ENCODE measurements at places on chromosomes 2 and 18.

- peaks cover 10% of the 10 kb centered on the region for H3K36me3 ChIP-seq
- peaks cover 36% of the 10 kb centered on the region for H3K4me1 ChIP-seq
- no peak overlapping the region for H3K4me3 ChIP-seq
- no peak for DNase-seq
- no peak overlapping the region for H3K27ac ChIP-seq
Measured at GRCh38 chr2:42788882-42789281, 3.5 kb downstream of the HAAO start.

DNA sequence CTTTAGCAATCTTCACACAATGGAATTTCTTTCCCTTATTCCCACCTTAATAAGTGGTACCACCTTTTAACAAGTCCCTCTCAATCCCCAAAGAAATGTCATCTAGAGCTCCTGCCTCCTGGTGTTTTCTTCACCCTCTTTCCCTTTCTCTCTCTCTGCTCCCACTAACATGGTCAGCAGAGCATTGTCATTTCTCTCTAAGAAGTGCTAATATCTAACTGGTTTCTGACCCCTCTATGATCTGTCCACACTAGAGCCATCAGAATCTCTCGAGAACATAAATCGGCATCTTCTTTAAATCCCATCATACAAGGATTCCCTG lies 161.2 kb upstream of the DTNA start:
- no peak for DNase-seq
- H3K27me3 ChIP-seq = no peaks in the 10 kb centered on the region
- no peaks in the 10 kb centered on the region for H3K36me3 ChIP-seq
- no peak overlapping the region for H3K27ac ChIP-seq
- no peaks in the 10 kb centered on the region for H3K4me1 ChIP-seq

DNA sequence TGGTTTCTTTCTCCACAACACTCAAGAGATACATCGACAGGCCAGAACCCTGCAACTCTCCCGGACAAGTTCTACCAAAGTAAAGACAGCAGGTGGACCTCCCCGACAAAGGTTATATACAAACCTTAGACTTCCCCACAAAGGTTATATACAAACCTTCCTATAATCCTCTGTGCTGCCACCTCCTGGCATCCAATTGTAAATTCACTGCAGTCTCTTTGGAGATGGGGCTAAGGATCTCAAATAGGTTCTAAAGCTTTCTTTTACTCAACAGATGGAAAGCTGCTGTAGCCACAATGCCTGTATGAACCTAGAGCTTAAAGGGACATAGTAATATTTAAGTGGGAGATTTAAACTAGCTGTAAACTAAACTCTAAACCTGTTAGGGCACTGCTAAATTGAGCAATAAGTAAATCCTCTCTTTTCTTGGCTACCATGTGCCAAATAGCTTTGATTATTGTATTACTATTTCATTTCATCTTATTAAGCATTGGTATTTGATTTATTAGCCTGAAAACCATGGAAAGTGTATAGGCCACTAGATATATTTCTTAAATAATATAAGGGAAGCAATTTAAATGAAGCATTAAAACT lies 9.8 kb upstream of the MREG start:
- H3K36me3 ChIP-seq = no peaks in the 10 kb centered on the region
- no peaks in the 10 kb centered on the region for H3K27me3 ChIP-seq

GRCh38 chr2:31271851-31272267 lies 37.9 kb downstream of the EHD3 start:
- no peaks in the 10 kb centered on the region for H3K36me3 ChIP-seq
- no peak overlapping the region for H3K27ac ChIP-seq
- H3K4me1 ChIP-seq = no peaks in the 10 kb centered on the region
- no peak overlapping the region for H3K4me3 ChIP-seq
- peaks cover 12% of the 10 kb centered on the region for H3K27me3 ChIP-seq

GRCh38 chr2:213559053-213559452 lies 274.8 kb downstream of the SPAG16 start:
- H3K36me3 ChIP-seq = no peaks in the 10 kb centered on the region
- no peak overlapping the region for H3K27ac ChIP-seq
- DNase-seq = no peak

DNA sequence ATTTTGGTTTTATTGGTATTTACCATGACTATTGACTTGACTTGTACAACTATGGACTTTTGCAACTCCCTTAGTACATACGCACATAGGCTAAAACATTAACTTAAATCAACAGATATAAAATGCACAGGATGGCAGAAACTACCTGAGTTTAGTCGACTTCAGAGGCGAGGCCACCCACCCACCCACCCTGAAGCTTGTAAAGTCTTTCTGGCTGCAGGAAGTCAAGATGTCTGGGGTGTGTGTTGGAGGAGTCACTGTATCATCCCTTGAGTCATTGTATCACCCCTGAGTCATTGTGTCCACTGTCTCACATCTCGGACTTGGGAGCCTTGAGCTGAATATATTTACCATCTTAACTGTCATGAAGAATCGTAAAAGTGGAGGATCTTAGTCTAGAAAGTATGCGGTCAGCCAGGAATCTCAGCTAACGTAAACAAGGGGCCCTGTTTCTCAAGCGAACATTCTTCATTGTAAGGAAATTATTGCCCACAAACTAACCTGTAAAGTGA lies 140.0 kb upstream of the ST6GAL2 start:
- H3K36me3 ChIP-seq = no peaks in the 10 kb centered on the region
- no peaks in the 10 kb centered on the region for H3K27me3 ChIP-seq
- DNase-seq = no peak
- H3K27ac ChIP-seq = no peak overlapping the region
- no peak overlapping the region for H3K4me3 ChIP-seq
- H3K4me1 ChIP-seq = no peaks in the 10 kb centered on the region

- DNase-seq = no peak
- peaks cover 26% of the 10 kb centered on the region for H3K4me1 ChIP-seq
- H3K4me3 ChIP-seq = no peak overlapping the region
- H3K36me3 ChIP-seq = peaks cover 1% of the 10 kb centered on the region
- no peaks in the 10 kb centered on the region for H3K27me3 ChIP-seq
- no peak overlapping the region for H3K27ac ChIP-seq
Measured at GRCh38 chr2:100235581-100235980, 86.7 kb downstream of the LONRF2 start.

DNA sequence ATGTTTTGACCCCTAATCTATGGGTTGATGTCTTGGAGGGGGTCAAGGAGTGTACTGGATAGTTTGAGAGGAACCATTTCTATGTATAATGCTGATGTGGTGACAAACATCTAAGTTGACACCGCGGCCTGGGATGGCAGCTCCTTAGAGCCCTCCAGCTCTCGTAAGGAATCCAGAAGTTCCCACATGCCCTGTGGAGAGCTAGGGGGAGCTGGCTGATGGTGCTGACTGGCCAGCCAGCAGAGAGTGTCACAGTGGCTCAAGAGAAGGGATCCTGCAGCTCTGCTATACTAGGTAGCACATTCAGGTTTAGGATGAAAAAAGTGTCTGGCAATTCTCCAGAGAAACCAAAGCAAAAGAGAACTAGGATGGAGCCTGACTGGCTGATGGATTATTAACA lies 842.2 kb upstream of the VRK2 start:
- no peak for DNase-seq
- H3K4me1 ChIP-seq = no peaks in the 10 kb centered on the region
- no peak overlapping the region for H3K27ac ChIP-seq
- H3K27me3 ChIP-seq = no peaks in the 10 kb centered on the region

- no peaks in the 10 kb centered on the region for H3K27me3 ChIP-seq
- no peak for DNase-seq
- H3K4me3 ChIP-seq = no peak overlapping the region
- H3K27ac ChIP-seq = no peak overlapping the region
Measured at GRCh38 chr2:56209701-56210100, 25.9 kb downstream of the CCDC85A start.

- no peak for DNase-seq
- no peak overlapping the region for H3K27ac ChIP-seq
- no peaks in the 10 kb centered on the region for H3K27me3 ChIP-seq
- H3K4me1 ChIP-seq = peaks cover 62% of the 10 kb centered on the region
- H3K4me3 ChIP-seq = no peak overlapping the region
Measured at GRCh38 chr2:136060416-136060815, 57.5 kb downstream of the CXCR4 start.

GRCh38 chr2:183243758-183244157 lies 119.5 kb downstream of the NUP35 start:
- DNase-seq = no peak
- no peaks in the 10 kb centered on the region for H3K36me3 ChIP-seq
- H3K27me3 ChIP-seq = no peaks in the 10 kb centered on the region
- H3K4me3 ChIP-seq = no peak overlapping the region
- no peaks in the 10 kb centered on the region for H3K4me1 ChIP-seq

DNA sequence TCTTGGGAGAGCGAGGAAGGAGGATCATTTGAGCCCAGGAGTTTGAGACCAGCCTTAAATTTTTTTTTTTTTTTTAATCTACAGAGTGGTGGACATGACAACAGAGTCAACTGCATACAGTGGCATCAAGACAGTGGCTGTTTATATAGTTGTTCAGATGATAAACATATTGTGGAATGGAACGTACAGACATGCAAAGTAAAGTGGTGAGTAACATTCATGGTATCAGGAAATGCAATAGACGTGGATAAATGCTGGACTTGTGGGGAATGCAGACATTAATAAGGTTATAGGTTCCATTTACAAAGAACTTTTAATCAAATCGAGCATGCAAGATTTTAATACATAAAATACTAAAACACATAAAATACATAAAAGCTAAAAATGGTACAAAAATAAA lies 11.9 kb downstream of the WDR43 start:
- peaks cover 10% of the 10 kb centered on the region for H3K36me3 ChIP-seq
- DNase-seq = no peak
- peak overlapping the region; percentile 20 for H3K27ac ChIP-seq
- H3K27me3 ChIP-seq = no peaks in the 10 kb centered on the region
- no peak overlapping the region for H3K4me3 ChIP-seq

- H3K36me3 ChIP-seq = peaks cover 4% of the 10 kb centered on the region
- peak overlapping the region; percentile 92 for H3K4me3 ChIP-seq
- no peak for DNase-seq
- no peaks in the 10 kb centered on the region for H3K27me3 ChIP-seq
- H3K27ac ChIP-seq = peak overlapping the region; percentile 78
- H3K4me1 ChIP-seq = peaks cover 63% of the 10 kb centered on the region
Measured at GRCh38 chr2:38599706-38600105, 3.0 kb downstream of the HNRNPLL start.

- no peak overlapping the region for H3K27ac ChIP-seq
- H3K4me1 ChIP-seq = no peaks in the 10 kb centered on the region
- H3K4me3 ChIP-seq = no peak overlapping the region
- no peak for DNase-seq
- no peaks in the 10 kb centered on the region for H3K36me3 ChIP-seq
- H3K27me3 ChIP-seq = no peaks in the 10 kb centered on the region
Measured at GRCh38 chr18:56161566-56162260, 476.7 kb downstream of the TXNL1 start.

- H3K4me3 ChIP-seq = no peak overlapping the region
- no peak for DNase-seq
- H3K36me3 ChIP-seq = no peaks in the 10 kb centered on the region
- H3K27ac ChIP-seq = no peak overlapping the region
Measured at GRCh38 chr2:88667219-88667618, 24.3 kb upstream of the RPIA start.

DNA sequence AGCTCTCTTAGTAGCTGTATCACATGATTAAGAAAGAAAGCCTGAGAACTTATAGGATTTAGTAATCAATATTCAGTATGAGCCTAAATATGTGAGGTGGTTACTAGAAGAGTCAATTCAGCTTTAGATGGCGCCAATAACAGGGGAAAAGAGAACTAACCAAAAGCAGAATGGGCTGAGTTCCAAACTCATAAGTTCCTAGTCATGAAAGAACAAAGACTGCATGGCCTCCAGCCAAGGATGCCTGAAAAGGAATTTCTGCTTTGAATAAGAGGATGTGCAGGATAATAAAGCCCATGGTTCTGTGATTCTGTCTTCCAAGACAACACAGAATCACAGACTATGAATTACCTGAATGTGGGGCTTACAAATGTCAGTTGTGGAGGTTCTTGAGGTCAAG lies 196.5 kb downstream of the SATB2 start:
- no peak for DNase-seq
- H3K27ac ChIP-seq = no peak overlapping the region
- no peak overlapping the region for H3K4me3 ChIP-seq
- no peaks in the 10 kb centered on the region for H3K4me1 ChIP-seq
- peaks cover 6% of the 10 kb centered on the region for H3K27me3 ChIP-seq

- DNase-seq = no peak
- H3K27me3 ChIP-seq = peaks cover 66% of the 10 kb centered on the region
- H3K4me1 ChIP-seq = peaks cover 18% of the 10 kb centered on the region
Measured at GRCh38 chr18:78975292-78975691, 4.3 kb upstream of the SALL3 start.

DNA sequence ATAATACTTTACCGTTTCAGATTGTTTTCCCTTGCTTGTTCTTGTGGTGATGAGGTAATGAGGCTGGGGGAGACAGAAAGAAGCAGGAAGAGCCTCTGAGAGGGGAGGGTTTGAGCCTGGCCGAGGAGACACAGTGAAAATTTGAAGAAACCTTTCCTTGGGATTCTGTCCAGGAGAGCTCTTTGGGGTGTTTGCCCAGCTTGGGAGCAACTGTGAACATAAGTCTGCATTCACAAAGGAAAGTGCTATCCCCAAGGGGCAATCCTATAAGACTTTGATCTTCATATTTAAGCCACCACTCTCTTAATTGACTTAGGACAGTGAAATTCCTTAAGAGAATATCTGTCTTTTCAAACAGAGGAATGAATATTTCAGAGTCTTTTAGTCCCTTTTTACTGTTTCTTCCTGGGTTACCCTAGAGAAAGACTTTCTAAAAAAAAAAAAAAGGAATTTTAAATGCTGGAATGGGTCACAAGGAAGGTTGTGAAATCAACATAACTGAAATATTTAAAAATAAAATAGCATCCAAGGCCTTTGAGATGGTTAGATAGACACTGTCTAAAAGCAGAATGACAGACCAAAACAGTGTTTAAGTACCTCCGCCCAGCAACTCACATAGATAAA lies 52.5 kb upstream of the STAM2 start:
- H3K27ac ChIP-seq = no peak overlapping the region
- H3K4me3 ChIP-seq = no peak overlapping the region
- no peak for DNase-seq
- H3K4me1 ChIP-seq = no peaks in the 10 kb centered on the region
- H3K27me3 ChIP-seq = peaks cover 12% of the 10 kb centered on the region

- peaks cover 15% of the 10 kb centered on the region for H3K4me1 ChIP-seq
- no peak overlapping the region for H3K4me3 ChIP-seq
- DNase-seq = no peak
- H3K27ac ChIP-seq = no peak overlapping the region
Measured at GRCh38 chr18:48992791-48993555, 42.2 kb upstream of the SMAD7 start.

GRCh38 chr2:86787736-86788135 lies 3.0 kb downstream of the CD8A start:
- peaks cover 8% of the 10 kb centered on the region for H3K36me3 ChIP-seq
- DNase-seq = no peak
- H3K27ac ChIP-seq = peak overlapping the region; percentile 88
- peaks cover 50% of the 10 kb centered on the region for H3K4me1 ChIP-seq

Measured in activated T-cell treated with anti-CD3 and anti-CD28 coated beads, Interleukin-2, amount 50 U/mL, for 72 hours (primary cell).